ENCODE measurements at places on chromosomes 7 and 10.

DNA sequence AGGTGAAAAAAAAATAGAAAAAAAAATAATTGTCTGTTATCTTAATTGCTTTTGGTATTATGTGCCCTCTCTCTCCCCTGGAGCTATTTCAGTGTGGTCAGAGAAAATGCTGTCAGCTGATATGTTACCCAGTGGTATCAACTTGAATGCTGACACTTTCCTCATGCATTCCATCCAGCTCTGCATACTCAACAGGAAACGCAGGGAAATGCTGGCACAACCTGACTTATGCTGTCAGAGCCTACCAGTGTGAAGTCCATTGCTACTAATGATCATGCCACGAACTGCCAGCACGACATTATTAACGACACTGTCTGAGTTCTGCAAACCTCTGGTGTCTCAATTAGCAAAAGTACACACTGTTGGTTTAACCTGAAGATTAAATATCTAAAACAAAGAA, 182.8 kb downstream of the ZWINT start:
- DNase-seq, result no peak

DNA sequence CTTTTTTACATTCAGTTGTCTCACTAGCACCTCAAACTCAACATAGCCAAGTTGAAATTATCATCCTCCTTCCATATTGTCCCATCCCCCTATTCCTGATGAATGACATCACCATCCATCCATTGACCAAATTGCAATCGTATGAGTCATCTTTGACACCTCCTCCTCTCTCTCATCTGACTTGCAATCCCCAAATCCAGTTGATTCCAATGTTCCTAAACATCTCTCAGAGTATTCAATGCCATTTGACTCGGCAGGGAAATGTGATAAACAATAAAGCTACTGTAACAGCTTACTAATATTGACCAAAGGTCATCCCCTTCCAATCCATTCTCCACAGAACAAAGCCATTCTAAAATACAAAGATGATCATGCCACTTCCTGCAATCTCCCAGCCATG, 1047.8 kb downstream of the NRG3 start:
- no peak for DNase-seq

DNA sequence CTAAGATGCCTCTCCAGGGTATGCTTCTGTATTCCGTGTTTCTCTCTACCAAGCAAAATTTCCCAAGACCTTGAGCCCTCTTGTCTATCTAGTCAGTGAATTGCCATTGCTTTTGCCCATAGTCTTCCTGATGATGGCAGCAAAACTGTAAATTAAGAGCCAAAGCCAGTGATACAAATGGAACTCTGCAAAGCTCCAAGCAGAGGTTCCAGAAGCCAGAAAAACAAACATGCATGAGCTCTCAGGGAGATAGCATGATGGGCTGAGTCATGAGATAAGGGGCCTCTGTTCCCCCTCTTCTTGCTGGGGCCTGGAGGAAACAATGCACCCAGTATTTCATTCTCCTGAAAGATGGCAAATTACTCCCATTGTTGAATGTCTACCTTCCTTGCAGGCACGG, 24.7 kb downstream of the LSMEM1 start:
- DNase-seq, result no peak

DNA sequence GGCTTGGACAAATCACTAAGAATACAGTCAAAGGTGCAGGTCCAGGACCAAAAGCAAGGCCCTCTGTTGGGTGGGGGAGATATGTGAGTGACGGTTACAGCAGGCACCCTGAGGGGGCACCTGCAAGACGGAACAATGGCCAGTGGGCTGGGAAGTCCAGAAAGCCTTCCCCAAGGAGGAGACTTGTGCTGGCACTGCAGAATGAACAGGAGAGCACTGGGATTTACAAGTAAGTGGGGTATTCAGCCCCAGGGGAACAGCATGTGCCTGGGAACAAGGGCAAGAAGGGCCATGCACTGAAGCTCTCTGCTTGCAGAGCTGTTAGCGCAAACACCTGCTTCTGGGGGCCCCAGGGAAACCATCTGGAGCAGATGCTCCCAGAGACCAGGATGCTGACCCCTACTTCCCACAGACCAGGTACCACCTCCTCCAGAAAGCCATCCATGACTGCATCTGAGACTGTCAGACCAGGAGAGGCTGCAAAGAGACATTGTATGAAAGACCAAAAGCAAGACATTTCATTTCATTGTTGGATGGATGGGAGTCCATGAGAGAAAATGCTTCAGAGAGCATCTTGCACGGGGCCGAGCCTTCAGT, 24.6 kb upstream of the ZMIZ1 start:
- no peak for DNase-seq

- DNase-seq, result no peak
Observed at GRCh38 chr7:7125963-7126362, 56.4 kb upstream of the C1GALT1 start.

DNA sequence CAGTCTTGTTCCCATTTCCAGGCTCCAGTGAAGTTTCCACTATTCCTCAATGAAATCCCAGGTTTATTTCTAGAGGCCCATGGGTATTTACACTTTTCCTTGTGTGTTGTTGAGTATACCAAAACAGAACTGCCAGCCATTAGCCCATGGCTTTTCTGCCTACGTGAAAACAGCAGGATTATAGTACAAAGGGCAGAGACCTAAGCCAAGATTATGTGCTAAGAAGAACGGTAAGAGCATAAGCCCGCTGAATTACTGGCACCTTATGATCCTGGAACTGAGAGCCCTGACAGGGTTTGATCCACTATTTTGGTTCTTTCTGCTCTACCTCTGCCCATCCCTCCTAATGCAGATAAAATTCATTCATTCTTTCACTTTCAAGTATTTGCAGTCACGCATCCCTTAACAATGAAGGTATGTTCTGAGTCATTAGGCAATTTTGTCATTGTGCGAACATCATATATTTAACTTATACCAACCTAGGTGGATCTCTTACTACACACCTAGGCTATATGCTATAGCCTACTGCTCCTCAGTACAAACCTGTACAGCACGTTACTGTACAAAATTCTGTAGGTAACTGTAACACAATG, 16.0 kb downstream of the SEMA3C start:
- DNase-seq, result no peak

GRCh38 chr7:69864274-69864673, 266.0 kb downstream of the AUTS2 start:
- DNase-seq, result no peak

GRCh38 chr10:42640610-42641229, 2.4 kb upstream of the ZNF33B start:
- DNase-seq, result no peak

DNA sequence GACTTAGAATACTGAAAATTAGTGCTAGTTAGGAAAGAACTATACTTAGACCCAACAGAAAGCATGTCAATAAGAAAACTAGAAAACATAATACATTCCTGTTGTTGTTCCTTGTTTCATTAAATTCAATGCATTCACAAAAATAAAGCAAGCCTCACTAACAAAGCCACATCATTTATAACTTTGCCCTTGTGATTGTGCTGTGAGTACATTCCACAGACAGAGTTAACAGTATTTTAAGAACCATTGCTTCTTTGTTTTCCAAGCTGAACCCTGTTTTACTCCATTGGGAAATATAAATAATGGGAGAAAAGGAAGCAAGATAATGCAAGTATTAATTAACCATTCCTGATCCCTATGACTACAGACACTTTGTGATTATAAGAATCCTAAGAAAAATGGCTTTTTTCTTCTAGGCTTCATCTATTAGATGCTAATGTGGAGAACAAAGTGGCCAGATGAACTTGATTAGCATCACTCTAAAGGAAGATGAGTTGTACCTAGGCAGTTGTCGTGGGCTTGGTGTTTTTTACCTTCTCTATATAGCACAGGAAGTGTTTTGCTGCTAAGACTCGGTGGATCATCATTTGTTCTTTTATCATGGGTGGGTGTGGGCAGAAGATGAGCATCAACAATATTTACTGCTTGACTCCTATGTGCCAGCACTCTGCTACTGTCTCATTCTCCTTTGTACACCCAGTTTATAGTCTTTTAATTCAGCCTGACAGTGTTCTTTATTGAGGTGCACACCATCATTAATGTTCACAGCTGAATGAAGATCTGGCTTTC, 34.2 kb upstream of the ZNRF2 start:
- DNase-seq, result no peak

GRCh38 chr7:96426027-96426426, 104.1 kb upstream of the SLC25A13 start:
- DNase-seq, result no peak

- DNase-seq, result no peak
Observed at GRCh38 chr7:22598318-22598920, 98.4 kb upstream of the STEAP1B start.

DNA sequence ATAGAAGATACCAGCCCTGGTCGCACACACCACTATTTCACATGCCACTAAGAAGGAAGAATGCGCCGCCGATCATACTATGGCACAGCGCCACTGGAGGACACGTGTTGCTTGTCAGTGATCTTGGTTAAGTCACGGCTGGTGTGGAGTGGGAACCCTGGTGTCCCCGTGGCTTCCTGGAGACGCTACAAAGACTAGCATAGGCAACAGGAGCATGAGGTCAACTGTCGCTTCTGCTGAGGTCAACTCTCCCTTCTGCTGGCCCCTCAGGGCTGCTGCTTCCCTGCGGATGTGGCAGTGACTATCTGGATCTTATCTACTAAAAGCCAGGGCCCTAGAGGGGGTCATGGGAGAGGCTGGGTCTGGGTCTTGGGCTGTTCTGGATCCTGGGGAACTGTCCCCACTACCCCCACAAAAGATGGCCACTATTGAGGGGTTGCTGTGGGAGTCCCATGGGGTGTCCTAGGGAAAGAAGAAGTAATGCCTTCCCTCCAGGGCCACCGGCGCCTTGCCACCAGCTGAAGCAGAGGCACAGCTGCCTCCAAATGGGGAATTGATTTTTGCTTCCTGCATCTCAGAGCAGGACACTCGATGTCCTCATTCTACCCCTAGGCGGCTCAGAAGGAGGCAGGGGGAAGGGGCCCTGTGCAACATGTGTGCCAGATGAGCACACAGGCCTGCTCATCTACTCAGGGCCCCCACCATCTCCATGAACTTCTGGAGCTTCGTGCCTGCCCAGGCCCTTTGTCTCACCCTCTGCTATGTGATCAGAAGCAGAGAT, 76.6 kb upstream of the PPIF start:
- no peak for DNase-seq

- DNase-seq, result peak; percentile 36
Observed at GRCh38 chr10:44627591-44628354, 242.9 kb upstream of the CXCL12 start.

DNA sequence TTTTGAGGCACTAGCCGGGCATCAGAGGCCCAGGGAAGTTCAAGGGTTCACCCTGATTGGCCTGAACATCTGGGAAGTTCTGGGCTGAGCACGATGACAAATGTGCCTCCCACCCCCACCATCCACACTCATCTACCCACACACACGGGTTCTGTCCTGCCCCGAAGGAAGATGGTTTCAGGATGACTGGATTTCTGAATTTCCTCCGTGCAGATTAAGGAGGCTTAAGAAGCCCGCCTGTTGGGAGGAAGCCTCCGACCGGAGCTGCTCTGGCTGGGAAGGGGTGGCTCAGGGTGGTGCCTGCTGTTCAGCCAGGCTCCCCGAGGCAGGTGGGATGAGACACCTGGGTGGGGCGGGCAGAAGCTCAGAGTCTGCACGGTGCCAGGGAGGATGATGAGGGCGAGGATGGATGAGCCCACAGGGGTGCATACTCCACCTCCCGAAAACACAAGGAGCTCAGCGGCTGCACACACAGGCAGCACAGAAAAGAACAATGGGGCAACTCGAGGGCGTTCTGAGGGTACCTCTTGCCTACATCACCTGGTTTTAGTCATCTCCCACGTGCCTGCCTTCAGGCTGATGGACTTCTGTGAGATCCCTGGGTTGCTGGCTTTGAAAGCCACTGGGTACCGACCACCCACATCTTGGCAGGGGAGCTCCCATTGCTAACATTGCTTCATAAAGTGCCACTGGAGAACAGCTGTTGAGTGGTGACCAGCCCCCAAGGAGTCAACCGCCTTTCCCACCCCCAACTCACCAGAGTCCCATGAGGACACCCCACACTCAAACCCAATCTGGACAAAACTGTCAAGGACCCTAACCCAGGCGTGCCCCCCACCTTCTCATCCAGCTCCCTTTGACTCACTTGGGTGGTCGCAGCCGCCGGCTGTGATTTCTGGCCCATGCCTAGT, 41.2 kb downstream of the CALML3 start:
- DNase-seq, result peak; percentile 51

DNA sequence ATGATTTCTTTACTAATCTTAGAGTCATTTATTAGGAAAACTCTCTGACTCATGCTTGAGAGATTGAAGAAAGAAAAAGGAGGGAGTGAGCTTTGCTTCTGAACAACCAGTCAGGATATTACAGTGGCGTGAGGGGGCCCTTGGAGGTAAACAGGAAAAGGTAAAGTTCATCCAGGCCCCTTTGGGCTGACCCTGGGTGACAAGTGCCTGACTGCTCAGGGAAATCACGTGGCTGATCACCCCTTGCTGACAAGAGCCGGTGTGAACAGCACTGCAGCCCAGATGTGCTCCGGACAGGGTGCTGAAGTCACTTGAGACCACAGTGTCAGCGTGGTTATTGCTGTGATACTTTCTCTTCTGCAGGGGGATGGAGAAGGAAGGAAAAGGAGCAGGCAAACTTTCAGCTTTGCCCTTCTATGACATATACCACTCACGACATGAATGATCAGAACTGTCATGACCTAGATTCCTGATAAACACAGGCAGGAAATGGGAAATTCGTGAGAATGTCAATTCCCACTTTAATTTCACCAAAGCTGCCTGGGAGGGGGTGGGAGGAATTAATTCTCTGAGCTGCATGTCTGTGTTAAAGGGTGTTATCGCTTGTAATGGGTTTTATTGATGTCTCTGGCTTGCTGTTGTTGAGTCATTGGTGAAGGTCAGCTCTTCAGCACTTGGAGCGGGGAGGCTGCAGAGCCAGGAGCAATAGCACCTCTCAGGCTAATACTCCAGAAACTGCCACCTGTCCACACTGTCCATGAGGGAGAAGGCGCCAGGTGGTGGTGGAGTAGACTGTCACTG, 139.8 kb upstream of the AOAH start:
- DNase-seq, result no peak

GRCh38 chr7:147438216-147438615, 1152.3 kb upstream of the C7orf33 start:
- no peak for DNase-seq

All from AG04450 (cell line).